ENCODE measurements at places on chromosomes 2 and 18.

GRCh38 chr2:108119492-108119891 is 120.3 kb upstream of the SULT1C3 start:
- no peak for DNase-seq

DNA sequence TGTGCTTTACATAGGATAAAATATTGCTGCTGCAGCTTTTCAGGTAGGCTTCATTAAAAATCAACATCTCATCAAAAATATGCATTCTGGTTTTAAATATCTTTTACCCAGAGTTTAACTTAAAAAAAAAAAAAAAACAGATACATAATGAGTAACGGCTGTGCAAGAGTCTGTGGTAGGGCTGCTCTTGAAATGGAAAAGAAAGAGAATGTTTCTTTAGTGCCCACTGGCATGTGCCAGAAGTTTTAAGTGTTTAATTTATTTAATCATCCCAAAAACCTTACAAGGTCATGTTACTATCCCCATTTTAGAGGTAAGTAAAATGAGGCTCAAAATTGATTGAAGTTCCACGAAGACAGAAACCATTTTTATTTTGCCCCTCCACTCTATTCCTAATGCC is 92.1 kb downstream of the SLC8A1 start:
- DNase-seq, result no peak

DNA sequence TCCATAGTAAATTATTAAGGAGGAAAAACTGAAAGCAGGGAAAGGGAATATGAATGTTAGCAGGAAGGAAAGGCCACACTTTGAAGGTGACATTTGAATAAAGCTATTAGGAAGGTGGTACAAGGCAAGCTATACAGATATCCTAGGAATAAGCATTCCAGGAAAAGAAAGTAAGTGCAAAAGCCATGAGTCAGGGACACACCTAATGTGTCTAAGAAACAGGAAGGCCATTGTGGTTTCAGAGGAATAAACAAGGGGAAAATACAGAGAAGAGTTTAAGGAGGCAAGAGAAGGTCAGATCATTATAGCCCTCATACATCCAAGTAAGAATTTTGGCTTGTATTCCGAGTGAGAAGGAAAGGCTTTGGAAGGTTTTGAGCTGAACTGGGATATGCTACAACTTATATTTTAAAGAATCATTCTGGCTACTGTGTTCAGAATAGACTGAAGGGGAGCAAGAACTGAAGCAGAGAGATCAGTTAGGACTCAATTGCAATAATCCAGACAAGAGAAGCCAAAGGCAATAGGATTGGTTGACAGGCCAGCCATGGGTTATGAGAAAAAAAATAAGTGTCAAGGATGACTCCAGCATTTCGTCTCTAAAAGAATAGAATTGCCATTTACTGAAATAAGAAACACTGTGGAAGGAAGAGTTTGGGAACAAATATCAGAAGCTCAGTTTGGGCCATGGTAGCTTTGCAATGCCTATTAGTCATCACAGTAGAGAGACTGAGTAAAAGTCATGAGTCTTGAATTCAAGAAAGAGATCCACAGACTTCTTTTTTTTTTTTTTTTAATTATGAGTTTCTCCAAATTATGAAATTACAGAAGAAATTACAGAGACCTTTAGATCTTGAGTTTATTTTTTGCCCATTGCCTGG is 11.3 kb downstream of the RAD51AP2 start:
- no peak for DNase-seq

GRCh38 chr2:219433666-219434467 is 776 bp upstream of the SPEG start:
- DNase-seq, result no peak

- DNase-seq, result no peak
Measured at GRCh38 chr2:152335726-152336118, 748 bp downstream of the FMNL2 start.

DNA sequence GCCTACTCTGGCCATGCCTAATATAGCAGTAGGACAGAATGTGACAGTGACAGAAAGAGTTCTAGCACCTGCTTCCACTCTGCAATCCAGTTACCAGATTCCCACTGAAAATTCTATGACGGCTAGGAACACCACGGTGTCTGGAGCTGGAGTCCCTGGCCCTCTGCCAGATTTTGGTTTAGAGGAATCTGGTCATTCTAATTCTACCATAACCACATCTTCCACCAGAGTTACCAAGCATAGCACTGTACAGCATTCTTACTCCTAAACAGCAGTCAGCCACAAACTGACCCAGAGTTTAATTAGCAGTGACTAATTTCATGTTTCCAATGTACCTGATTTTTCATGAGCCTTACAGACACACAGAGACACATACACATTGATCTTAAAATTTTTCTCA is 45.2 kb upstream of the TTR start:
- no peak for DNase-seq

DNA sequence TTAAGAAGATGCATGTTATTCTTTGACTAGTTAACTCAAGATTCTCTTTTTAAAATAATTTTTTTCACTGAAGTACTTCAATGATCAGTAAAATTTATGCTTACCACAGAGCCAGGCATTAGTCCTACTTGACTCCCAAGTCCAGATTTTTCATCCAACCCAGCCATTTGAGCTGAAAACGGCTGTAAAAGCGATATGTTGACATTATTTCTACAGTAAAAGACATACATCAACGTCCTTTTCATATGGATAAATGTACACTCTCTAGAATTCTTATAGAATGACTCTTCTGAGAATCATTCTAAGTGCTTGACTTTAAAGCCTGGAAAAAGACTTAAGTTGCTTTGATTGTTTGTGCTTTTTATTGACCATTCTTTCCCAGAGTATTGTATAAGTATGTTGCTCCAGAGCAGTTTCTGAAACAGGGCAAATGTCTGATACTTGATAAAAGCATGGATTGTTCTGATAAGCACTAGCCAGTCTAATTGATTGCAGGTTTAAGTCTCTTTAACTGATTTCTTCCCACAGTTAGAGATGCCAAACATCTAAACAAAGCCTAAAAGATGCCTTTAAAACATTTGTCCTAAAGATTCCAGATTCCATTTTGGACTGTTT is 90.9 kb downstream of the COL5A2 start:
- DNase-seq, result no peak

GRCh38 chr2:203730076-203730729 is 23.8 kb downstream of the CD28 start:
- no peak for DNase-seq

DNA sequence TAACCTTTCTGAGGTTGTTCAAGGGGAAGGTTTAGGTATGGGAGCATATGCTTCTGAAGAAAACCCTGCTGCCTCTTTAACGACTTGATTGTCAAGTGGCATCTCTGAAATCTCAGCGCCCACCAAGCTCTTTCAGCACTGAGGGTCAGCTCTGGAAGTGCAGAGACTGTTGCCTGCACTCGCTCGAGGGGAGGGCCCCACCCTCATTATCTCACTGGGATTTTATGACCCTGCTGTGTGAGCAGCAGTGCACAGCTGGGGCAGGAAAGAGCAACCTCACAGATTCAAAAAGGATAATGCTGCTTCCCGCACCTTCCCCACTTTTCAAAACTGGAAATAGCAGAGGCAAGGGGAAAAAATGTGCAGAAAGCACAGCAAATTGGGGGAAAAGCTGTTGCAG is 56.9 kb upstream of the SPRED2 start:
- DNase-seq, result no peak

DNA sequence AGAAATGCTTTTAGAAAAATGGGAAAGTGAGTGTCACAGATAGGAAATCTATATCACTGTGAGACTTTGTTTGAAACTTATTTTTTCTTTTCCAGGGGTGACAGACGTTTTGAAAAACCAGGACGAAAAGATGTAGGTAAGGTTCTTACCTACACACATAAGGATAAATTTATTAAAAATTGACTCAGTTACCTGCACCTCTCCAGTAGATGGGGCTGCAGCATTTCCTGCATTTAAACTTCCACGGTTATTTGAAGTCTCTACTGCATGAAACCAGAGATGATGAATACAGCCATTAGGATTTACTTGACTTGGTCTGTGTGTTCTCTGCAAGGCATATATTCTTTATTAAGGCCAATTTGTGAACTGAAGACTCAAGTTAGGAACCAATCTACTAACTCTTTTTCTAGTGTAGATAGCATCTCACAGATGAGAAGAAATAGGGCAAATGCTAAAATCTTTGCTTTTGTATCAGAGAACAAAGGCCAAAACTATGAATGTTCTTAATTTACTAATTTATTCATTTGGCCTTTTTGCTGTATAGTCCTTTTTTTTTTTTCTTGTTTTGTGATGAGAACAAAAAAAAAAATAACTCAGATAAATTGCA is 15.0 kb downstream of the KCNJ13 start:
- DNase-seq, result no peak

DNA sequence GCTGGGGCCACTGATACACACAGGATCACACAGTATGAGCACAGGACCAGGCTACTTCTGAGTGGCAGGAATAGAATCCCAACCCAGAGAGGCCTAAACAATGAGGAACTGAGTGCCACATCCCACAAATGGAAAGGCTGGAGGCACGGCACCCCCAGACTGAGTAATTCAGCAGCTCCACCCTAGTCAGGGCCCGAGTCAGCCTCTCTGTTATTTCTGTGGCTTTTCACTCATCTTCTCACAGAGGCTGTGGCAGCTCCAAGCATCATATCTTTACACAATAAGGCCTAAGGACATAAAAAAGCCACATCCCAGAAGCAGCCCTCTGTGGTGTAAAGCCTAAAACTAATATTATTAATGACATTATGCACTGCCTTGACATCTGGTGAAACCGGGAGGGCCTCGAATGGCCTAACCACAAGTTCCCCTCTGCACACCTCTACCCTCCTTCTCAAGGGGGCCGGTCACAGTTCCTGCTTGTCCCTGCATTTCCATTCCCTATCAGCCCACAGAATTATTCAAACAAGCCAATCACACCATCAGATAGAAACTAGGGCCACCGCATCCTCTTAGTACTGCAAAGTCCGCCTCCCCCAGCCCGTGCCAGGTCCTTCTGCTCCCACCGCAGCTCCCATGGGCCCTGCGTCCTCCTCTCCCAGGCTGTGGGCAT is 12.5 kb upstream of the MAL start:
- no peak for DNase-seq

GRCh38 chr2:88147145-88147544 is 19.3 kb upstream of the FABP1 start:
- DNase-seq, result no peak

DNA sequence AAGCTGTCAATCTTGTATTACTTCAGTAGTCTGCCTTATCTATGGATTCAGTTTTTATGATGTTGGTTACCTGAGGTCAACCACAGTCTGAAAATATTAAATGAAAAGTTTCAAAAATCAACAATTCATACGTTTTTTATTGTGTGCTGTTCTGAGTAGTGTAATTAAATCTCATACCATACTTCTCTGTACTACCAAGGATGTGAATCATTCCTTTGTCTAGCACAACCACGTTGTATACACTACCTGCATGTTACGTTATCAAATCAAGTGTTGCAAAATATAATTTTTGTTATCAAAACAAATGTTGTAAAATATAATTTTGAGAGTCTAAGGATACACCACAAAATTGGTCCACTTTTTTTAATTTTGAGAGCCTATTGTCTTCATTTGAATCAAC is 590.2 kb upstream of the SETBP1 start:
- DNase-seq, result no peak

DNA sequence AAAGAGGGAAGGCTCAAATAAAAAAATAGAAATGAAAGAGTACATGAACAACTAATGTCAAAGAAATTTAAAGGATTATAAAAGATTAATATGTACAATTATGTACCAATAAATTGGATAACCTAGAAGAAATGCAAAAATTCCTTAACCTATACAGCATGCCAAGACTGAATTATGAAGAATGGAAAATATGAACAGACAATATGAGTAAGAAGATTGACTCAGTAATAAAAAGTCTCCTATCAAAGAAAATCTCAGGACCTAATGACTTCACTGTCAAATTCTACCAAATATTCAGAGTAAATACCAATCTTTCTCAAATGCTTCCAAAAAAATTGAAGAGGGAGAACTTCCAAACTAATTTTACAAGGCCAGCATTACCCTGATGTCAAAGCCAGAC is 120.2 kb upstream of the SPOPL start:
- DNase-seq, result no peak

DNA sequence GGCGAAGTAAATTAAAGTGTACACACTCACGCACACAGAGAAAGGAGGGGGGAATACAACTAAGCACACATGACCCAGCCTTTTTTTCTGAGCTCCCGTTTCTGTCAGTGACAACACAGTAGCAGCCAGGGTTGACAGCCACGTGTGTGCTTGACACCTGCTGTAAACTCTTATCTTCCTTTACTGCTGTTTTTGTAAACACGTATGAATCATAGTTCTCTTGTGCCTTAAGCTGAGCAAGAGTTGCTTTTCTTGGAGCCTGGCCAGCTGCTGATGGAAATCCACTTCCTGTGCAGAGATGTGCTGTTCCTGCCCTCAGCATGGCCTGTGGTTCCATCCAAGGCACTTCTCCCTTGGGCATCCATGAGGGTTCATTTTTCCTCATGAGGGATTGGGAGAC is 561.9 kb downstream of the GALR1 start:
- DNase-seq, result no peak

- DNase-seq, result no peak
Measured at GRCh38 chr2:180955101-180955500, 25.3 kb upstream of the UBE2E3 start.

GRCh38 chr18:37400802-37401201 is 164.8 kb downstream of the CELF4 start:
- no peak for DNase-seq

- no peak for DNase-seq
Measured at GRCh38 chr2:15764683-15765011, 173.0 kb downstream of the DDX1 start.

GRCh38 chr2:26989156-26989555 is 18.7 kb downstream of the MAPRE3 start:
- no peak for DNase-seq

GRCh38 chr18:58787536-58788149 is 77.0 kb upstream of the ZNF532 start:
- DNase-seq, result no peak

GRCh38 chr2:37377187-37377532 is 32.7 kb downstream of the QPCT start:
- DNase-seq, result no peak

DNA sequence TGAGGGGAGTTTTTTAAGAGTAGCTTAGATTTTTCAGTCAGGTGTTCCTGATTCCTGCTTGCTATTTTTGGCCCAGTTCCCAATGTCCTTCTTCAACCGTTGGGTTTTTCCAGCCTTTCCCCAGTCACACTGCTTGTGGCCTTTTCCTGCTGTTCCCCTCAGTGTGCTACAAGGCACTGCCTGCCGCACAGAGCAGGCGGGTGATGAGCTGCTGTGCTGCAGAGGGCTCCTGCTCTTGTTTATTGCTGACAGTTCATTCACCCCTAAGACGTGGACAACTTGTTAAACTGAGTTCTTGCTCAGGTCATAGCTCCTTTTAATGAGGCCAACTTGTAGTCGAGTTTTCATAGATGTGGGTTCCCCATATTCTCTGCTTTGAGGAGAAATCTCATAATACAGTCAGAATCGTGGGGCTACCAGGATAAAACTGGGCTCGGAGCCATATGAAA is 20.6 kb downstream of the EIF4E2 start:
- no peak for DNase-seq

DNA sequence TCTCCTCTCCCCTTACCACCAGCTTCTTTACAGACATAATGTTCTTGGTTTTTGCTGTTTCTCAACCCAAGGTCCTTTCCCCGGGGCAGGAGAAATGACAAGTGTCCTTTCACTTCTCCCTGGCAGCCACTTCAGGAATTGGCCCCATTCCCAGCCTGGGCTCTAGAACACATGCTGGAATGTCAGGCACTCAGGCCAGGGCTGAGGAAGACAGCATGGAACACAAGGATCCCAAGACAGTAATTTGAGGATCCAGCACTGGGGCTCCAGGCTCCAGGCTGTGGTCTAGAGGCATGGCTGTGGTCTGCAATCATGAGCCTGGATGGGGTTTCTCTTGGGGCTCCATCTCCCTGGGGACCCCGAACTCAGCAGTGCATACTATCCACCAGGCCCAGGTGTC is 201.4 kb downstream of the CELF4 start:
- no peak for DNase-seq

Data from NCI-H187 treated with DMSO at 0.1 percent for 48 hours (cell line).